ENCODE measurements at places on chromosomes 2 and 18. TPM values are rescaled to one million over a fixed set of nuclear protein-coding genes. Genes with fewer than 3 reads are reported as not detected.

- no peak for DNase-seq
Measured at GRCh38 chr2:95300450-95300849, 3.3 kb downstream of the KCNIP3 start.

GRCh38 chr2:65159906-65160305, 30.0 kb upstream of the RAB1A start:
- DNase-seq = no peak

DNA sequence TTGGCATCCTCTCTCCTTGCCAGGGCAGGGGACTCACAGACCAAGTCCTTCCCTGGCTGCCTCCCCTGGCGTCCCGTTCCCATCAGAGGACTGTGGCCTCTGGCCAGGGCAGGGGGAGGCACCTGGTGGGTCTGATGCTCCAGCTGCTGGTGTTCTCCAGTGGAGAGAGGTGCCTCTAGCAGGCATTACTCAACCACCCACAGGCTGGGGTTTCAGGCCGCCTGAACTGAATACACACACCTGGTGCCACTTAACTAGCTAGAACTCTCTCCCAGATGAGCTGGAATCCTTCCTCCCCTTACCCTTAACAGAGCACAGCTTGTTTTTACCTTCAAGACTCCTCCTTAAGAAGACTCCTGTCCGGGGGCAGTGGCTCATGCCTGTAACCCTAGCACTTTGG, 37.7 kb upstream of the CNGA3 start:
- no peak for DNase-seq

DNA sequence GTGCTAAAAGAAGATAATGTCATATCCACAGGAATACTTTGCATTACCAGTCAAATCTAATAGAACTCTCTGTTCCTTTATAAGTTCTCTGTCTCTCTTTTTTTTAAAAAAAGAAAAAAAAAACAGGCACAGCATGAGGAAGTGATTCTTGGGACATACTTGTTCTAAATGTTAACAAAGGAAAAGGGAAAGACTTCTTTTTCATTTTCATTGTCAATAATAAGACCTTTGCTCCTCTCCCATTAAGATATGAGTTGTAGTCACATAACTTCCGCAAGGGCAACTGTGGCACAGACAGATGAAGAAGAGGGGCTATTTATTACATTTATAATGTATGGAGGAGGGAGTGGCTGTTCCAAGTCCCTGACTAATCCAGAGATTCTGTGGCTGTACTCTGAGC, 4.7 kb downstream of the CD302 start:
- no peak for DNase-seq

DNA sequence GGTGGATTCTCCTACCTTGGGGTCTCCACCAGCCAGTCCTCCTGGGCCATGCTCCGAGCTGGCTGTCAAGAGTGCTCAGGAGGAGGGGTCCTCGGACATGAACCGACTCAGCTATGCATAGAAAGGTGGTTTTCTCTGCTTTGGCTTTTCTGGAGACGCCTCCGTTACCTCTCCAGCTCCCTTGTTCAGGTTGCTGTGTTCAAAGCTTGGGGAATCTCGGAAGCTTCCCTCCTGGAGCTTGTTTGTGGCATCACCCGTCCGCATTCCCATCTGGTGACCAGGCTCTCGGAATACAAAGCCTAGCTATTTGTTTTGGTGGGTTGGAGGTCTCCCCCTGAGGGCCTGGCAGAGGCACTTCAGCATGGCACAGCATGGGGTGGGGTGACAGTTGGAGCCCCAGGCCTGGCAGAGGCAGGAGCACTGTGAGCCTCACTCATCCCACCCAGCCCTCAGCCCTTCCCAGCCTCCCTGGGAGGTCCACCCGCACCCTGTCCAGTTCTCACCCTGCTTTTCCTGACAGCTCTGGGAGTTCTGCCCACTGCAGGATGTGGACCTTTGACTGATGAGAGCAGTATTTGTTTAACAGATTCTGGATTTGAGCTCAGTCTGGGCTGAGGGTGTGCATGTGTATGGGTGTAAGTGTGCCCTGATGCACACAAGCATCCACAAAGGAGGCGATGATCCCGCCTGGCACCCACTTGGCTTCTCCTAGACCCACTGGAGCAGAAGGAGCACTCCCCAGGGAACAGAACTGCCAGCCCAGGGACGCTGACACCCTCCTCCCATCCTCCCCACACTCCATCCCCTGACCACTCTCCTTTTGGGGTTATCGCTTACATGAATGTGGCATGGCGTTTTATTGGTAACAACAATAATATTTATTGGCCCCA, 107.3 kb upstream of the HS6ST1 start:
- DNase-seq = no peak

DNA sequence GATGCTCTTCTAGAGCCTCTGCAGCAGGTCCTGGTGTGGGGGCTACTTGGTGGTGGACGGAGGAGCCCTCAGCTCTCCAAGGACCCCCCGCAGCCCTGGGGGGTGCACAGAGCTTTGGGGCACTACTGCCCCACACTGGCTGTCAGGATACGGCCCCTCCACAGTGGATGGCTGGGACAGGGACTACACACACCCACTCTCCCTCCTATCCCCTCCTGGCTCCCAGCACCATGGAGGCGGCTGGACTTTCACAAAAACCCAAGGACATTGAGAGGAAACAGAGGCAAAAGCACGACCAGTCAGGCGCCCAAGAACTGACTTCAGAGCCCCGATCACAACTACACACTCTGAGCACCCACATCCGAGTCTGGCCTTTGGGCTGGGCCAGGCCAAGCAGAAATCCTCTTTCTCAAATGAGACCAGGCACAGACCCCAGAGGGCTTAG, 12.6 kb downstream of the GPR35 start:
- DNase-seq = no peak

GRCh38 chr18:30432349-30432748, 610.2 kb downstream of the DSC3 start:
- no peak for DNase-seq

DNA sequence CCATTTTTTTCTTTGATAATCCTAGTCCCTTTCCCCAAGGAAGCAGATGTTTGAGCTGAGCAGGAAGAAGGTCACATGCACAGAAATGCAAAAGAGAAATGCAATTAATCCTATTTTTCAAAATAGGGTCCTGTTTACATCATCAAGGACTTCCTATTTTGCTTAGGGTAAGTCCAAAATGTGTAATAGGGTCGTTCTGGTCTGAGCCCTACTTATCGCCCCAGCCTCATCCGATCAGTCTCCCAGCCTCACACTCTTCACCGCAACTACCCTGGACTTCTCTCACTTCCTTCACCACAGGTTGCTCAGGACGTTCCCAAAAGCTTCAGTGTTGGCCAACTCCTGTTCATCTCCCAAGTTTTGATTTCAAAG, 32.8 kb downstream of the FOSL2 start:
- DNase-seq = no peak

DNA sequence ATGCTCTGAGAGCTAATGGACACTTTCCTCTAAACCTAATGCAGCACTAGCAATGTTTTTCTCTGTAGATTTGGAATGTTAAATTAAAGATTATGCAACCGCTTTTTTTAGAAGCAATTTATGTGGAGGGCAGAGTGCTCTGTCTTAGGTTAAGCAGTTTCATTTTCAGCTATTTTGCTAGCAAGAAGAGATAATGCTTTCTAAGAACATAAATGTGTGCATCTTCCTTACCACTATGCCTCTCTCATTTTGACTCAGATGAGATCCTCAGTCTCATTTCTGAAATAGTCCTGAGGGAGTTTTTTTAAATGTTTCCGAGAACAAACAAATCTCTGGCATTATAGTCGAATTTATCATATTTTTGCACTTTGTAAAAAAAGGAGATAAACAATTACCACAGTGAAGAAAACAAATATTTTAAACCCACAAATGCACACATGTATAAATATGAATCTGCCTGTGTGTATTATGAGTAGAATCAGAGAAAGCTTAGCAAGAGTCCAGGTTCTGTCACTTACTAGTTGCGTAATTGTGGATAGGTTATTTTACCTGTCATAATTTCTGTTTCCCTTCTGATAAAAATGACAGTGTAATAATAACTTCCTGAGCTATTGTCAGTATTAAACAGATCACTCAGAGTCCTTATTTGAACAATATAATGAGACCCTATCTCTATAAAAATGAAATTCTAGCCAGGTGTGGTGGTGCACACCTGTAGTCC, 207.7 kb upstream of the CRIM1 start:
- DNase-seq = no peak

DNA sequence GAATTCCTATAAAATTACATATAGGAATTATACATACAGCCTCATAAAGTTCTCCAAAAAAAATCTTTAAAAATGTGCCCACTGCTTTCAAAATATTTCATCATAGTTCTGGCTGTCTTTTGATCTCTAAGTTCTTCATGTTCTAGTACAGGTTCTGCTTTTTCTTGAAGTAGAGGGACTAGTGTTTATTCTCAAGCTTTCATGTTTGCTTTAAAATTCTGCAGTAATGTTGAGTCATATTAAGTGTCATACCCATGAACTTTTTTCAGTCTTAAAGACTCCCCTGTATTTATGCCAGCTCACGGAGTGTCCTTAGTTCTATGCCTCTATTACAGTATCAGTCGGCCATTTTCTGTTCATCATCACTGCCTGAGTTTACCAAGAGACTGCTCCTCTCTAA, 54.8 kb upstream of the CCDC141 start:
- DNase-seq = no peak

DNA sequence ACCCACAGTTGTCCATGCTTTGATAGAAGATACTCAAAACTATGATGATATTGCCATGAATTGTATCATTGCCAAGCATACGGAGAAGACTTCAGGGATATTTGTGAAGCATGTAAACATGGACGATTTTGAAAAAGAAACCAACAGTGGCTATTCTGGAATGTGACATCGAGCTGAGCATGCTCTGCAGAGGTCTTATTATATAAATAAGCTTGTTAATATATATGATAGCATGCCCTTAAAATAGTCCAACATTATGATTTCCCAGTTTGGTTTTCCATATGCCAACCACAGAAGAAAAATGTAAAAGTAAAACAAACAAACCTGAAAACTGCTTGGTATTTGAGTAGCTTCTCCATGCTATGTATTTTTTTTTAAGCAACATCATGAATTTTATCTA, 159.1 kb downstream of the LNPK start:
- no peak for DNase-seq

DNA sequence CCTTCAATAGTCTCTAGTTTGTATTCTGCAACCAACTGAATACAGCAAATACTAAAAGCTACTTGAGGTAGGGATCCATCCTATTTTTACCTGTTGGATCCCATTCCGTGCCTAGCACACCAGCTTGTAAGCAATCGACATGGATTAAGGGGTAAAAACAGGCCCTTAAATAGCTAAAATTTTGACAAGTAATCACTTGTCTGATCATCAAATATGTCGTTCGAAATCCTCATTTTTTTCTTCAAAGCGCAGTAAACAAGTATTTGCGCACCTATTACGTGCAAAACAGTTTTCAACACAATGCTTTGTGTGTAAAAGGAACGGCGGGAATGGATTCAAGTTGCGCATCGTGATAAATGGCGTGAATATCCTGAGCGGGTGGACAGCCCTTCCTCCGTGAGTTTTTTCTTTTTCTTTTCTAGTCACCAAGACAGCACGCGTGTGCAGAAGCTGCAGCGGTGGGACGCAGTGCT, 1.4 kb upstream of the ACVR2A start:
- no peak for DNase-seq

GRCh38 chr2:217749008-217749407, 253.8 kb downstream of the TNS1 start:
- DNase-seq = no peak

DNA sequence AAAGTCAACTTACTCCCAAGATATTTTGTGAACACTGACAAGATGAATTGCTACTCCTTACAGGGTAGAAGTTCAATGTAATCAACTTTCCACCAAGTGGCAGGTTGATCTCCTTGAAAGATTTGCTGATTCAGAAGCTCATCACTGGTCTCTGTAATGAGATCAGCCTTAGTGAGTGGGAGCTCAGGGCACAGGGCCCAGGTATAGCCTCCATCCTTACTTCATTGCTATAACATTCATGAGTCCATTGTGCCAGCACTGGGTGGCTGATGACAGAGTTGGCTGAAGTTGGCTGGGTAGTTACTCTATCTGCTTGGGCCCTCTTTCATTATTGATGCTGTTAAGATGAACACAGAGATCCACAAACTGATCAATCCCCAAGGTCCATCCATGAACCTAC, 379.0 kb downstream of the IRS1 start:
- DNase-seq = no peak

DNA sequence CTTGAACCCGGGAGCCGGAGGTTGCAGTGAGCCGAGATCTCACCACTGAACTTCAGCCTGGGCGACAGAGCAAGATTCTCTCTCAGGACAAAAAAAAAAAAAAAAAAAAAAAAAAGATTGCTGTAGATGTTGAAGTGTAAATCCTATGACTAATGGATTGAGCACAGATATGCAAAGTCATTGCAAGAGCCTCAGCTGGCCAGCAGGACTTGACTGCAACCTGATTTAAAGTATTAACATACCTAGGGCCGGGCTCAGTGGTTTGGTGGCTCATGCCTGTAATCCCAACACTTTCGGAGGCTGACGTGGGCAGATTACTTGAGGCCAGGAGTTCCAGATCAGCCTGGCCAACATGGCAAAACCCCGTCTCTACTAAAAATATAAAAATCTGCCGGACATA, 103.4 kb upstream of the MSH2 start:
- DNase-seq = no peak

GRCh38 chr2:123648016-123648415, 377.1 kb upstream of the CNTNAP5 start:
- DNase-seq = no peak

DNA sequence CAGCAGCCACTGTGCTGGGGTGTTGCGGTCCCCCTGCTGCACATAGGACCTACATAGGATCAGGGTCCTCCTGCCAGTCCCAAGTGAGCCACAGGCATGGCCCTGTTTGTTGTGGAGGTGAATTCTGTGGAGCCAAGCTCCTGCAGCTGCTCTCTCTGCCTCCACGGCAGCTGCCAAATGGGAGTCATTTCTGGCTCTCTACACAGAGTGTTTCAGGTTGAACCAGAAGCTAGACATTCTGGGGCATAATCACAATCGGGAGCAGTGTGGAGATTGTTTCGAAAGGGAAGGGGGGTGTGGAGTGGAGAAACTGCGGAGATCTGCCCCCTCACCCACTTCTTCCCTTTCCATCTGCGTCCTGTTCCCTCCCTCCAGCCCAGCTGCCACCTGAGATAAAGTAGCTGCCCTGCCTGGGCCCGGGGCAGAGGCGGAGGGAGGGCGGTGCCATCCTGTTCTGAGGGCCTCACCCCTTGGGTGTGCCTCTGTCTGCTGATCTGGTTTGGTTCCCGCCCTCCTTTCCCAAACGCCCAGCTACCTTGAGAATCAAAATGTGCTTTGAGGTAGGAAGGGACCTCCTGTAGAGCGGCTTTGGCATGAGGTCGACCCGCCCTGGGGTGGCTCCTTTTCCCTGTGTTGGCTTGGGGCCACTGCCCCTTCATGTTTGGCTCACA, 139.4 kb downstream of the WDSUB1 start:
- peak; percentile 61 for DNase-seq

CDH20 gene
- not detected for total RNA-seq

KRTCAP3 gene
- total RNA-seq = 74.0 TPM

AQP12A gene
- not detected for total RNA-seq

UBE2F gene
- 40.1 TPM for total RNA-seq

ATOH8 gene
- total RNA-seq = 0.47 TPM

ABCG5 gene
- total RNA-seq = 0.66 TPM

LDLRAD4 gene
- 0.50 TPM for total RNA-seq

SLC39A10 gene
- 49.0 TPM for total RNA-seq

CHST10 gene
- 15.5 TPM for total RNA-seq

GLI2 gene
- 1.4 TPM for total RNA-seq

COL4A4 gene
- 19.4 TPM for total RNA-seq

CCBE1 gene
- 0.12 TPM for total RNA-seq

DLGAP1 gene
- 9.0 TPM for total RNA-seq

Measured in Calu3 (cell line).